Brain microvascular endothelial cell (primary cell): ENCODE measurements at places on chromosomes 6 and 20.

DNA sequence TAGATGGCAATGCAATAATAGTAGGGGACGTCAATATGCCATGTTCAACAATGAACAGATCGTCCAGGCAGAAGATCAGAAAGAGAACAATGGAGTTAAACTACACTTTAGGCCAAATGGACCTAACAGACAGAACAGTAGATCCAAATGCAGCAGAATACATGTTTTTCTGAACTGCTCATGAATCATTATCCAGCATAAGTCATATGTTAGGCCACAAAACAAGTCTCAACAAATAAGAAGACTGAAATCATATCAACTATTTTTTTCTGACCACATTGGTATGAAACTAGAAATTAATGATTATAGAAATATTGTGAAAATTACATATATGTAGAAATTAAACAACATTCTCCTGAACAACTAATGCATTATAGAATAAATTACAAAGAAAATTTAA lies 10.2 kb upstream of the DEFB125 start:
- DNase-seq: no peak

GRCh38 chr20:57133926-57134650 lies 132.4 kb downstream of the BMP7 start:
- DNase-seq: no peak

DNA sequence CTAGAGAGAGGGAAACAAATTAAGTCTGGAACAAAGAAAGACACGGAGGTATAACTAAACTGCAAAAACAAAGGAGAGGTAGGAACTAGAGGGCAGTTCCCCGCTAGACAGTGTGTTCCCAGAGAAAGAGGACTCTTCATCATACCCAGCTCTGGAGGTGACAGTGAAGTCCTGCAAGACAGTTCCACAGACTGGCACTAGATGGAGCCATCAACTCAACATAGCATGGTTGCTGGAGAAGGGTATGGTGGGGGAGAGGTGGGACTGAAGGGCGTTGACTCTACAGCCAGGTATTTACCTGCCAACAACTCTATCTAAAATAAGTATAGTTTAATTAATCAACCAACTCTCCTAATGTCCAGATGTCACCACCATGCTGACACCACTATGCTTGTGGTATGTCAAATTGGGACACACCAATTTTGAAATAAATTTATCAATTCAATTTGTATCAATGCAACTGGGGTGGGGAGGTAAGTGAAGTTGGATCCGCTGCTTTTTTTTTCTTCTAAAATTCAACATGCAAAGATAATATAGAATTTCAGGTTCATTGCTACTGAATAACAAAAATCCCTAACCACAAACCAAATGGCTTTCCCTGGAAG lies 9.7 kb downstream of the BACH2 start:
- DNase-seq: peak; percentile 41

DNA sequence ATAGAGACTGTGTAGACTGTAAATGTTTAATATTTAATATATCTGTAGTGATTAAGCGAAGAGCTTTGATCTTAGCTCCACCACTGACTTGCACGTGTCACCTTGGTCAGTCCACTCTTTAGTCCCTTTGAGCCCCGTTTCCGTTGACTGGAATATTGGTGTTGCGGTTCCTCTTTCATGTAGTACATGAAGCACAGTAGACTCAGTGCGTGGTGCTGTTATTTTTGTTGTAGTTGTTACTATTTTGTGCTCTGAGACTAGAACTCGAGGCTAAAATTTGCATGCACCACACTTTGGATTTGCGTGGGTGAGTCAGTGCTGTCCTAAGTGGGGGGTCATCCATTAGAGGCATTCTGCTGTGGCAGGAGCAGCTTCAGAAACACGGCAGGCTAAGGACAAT lies 291.4 kb downstream of the QKI start:
- no peak for DNase-seq

DNA sequence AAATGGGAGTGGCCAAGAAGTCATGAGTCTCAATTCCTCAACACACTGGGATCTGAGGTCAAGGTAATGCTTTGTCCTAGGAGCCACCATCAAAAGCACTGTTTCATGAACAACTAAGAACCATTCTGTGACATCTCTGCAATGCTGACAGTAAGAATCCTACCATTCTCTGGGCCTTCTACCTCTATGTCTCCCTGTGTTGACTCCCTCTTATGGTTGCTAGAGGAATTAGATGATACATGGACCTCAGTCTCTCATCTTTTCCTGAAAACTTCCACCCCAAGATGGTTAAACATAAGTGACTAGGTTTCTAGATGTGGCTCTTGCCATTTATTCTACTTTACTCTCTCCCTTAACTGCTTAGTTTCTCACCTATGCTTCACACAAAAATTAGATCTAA lies 9.1 kb downstream of the MTRF1L start:
- no peak for DNase-seq

GRCh38 chr6:90488816-90489215 lies 98.1 kb downstream of the MAP3K7 start:
- DNase-seq: no peak

DNA sequence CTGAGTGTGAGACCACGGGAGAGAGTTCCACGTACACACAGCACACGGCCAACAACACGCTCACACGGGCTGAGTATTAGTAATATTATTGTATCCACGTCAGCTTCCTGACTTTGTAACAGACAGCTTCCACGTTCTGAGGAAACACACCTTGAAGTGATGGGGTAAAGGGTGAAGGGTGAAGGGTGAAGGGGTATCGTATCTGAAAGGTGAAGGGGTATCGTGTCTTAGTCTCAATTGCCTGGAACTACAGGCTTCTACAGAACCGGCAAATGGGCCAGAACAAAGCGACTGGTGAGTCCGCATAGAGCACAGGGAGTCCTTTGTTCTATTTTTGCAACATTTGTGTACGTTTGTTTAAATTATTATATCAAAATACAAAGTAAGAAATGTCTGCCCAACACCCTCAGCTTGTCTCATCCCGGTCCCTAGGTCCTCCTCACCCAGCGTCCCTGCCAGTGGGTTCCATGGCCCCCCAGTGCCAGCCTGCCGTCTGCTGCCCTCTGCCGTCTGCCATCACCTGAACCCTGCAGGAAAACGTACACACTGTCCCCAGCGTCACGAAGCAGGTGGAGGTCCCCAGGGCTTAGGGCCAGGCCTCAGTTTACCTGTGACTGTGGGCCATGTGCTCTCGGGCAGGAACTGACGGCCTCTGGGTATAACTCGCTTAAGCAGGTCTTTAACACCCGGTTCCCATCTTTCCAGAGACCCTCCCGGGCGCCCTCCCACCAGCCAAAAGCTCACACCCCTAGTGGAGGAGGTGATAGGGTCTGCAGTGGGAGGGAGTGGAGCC lies 4.4 kb upstream of the HELZ2 start:
- DNase-seq: no peak

GRCh38 chr6:79082304-79082703 lies 4.2 kb upstream of the PHIP start:
- DNase-seq: no peak

GRCh38 chr6:37547564-37548061 lies 47.9 kb upstream of the CCDC167 start:
- peak; percentile 27 for DNase-seq

DNA sequence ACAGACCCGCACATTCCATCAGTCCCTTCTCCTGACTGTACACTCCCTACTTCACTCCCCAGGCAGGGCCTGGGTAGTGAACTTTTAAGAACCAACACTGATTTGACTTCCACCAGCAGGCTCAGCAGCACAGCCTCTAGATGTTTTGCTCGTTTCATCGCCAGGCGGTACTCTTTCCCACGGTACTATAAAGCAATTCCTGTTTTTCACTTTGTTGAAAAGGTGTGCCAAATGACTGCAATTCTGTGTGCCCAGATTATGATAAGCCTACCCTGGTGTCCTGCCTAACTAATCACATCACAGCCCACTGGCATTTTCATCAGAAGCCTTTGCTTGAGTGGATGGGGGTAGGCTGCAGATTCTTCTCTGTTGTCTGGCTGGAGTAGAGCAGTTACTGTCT lies 12.9 kb upstream of the WTAP start:
- DNase-seq: no peak

GRCh38 chr6:111747829-111748228 lies 125.4 kb downstream of the FYN start:
- DNase-seq: no peak

DNA sequence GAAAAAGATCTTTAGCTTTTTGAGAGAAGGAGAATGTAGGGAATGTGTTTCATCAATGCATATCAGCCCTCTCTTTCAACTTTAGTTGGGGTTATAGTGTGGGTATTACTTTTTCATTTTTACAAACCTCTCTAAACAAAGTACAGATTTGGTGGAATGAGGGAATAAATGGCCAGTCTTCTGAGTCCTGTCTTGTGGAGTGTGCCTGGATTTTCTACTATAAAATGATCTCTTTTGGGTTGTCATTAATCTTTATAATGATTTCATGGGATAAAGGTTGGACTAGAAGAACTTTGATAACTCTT lies 209.3 kb downstream of the RNF144B start:
- no peak for DNase-seq

GRCh38 chr6:163872335-163872734 lies 457.8 kb downstream of the QKI start:
- DNase-seq: peak; percentile 84

DNA sequence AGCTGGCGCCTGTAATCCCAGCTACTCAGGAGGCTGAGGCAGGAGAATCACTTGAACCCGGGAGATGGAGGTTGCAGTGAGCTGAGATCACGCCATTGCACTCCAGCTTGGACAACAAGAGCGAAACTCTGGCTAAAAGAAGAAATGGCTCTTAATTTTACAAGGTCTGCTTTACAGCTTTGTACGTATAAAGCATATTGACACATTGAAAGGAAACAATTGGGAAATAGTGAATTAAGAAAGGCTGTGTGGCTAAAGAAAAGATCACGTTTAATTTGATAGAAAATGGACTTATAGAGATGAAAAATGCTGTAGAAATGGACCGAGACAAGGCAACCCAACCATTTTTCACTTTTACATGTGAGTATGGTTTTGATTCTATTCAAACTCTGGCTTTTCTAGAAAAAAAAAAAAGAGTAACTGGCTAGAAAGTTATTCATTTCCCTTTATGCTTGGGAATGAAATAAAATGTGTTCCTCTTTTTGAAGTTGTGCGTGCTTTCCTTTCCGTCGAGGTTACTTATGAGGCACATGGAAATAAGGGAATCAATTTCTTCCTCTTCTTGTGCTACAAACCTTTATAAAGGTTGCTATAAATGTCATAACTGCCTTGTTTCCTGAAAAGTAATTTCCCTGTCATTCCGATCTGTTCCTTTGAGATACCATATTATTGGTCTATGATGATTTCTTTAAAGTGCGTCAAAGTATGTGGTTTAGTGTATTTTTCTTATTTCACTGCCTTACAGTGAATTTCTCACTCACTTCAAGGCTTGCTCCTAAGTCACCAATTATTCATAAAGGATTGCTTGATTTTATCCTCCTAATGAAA lies 29.4 kb downstream of the PFDN4 start:
- DNase-seq: no peak

GRCh38 chr6:167442796-167443680 lies 118.2 kb downstream of the TTLL2 start:
- no peak for DNase-seq

- DNase-seq: no peak
These were observed 32.4 kb upstream of the TXLNB start for GRCh38 chr6:139324301-139324555.

DNA sequence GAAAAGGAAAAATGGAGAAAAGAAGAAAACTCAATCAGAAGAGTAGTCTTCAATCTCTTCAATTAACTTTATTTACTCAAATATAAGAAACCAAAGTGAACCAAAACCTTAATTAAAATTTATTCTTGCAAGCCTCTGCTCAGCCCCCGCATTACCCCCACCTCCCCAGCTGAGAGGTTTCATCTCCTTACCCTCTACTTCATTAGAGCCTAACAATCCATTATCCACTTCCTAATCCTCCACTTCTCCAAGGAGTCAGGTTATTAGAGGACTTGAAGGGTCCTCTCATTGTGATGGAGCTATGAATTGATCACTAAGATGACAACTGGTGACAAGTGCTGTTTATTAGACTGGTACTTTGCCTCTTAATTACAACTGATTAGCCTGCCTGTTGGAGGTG lies 956.5 kb downstream of the TFAP2A start:
- no peak for DNase-seq

GRCh38 chr20:54163402-54163801 lies 10.4 kb downstream of the CYP24A1 start:
- no peak for DNase-seq

- no peak for DNase-seq
These were observed 79.1 kb downstream of the RIMS1 start for GRCh38 chr6:71965404-71965803.

GRCh38 chr20:15708984-15709598 lies 864.2 kb downstream of the KIF16B start:
- DNase-seq: no peak

DNA sequence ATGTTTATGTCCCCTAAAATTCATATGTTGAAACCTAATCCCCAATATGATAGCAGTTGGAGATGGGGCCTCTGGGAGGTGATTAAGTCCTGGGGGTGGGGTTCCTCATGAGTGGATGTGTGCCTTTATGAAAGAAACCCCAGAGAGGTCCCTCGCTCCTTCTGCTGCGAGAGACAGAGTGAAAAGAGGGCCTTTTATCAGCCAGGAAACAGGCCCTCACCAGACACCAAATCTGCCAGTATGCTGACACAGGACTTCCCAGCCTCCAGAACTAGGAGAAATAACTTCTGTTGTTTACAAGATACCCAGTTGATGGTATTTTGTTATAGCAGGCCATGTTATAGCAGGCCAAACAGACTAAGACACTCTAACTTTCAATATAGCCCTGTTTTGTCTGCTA lies 100.9 kb upstream of the NFATC2 start:
- DNase-seq: no peak

- no peak for DNase-seq
These were observed 4.7 kb upstream of the SLC17A4 start for GRCh38 chr6:25749837-25750236.

- DNase-seq: peak; percentile 83
These were observed 289.6 kb downstream of the PREX1 start for GRCh38 chr20:48538058-48538825.

- no peak for DNase-seq
These were observed 281.0 kb upstream of the EYS start for GRCh38 chr6:65988006-65988405.

GRCh38 chr6:89936177-89936576 lies 41.9 kb downstream of the GJA10 start:
- no peak for DNase-seq

- no peak for DNase-seq
These were observed 132.6 kb upstream of the RAB32 start for GRCh38 chr6:146410851-146411595.

DNA sequence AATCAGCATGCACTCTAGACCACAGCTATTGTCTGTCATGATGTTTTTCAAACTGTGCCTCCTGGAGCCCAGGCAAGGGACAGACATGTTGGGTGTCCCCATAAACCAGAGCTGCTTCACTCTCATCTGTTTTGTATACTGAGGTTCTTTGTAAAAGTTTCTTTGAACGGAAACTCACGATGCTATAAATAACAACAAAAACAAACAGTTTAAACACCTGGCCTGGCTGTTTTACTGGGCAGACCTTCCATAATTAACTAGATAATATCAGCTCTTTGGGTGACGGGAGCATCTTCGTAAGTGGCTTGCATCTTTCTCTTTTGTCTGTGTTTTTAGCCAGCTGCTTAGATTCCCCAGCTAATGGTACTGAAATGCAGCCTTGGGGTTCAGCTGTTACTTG lies 190.3 kb downstream of the ZDHHC14 start:
- no peak for DNase-seq
